GDM1 (cell line): ENCODE measurements at places on chromosomes 13 and 19.

DNA sequence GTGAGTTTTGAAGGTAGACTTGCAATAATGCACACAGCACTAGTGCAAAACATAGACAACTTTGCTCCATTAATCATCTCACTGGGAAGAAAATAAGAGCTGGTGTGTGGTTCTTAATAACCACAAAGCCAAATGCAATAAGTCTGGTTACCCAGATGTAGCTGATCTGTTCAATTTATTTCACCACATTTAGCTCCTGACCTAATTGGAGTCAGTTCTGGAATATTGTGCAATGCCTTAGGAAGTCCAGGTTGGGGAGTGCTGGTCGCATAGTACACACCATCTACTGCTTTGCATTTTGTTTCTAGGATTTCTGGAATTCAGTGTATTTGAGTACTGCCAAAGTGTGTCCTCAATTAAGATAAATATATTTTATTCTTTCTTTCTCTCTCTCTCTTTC, 483.3 kb upstream of the SPRY2 start:
- no peak for DNase-seq

- no peak for DNase-seq
Observed at GRCh38 chr19:41416194-41416674, 10.9 kb downstream of the B3GNT8 start.

- no peak for DNase-seq
Observed at GRCh38 chr13:38648912-38649311, 38.0 kb upstream of the FREM2 start.

DNA sequence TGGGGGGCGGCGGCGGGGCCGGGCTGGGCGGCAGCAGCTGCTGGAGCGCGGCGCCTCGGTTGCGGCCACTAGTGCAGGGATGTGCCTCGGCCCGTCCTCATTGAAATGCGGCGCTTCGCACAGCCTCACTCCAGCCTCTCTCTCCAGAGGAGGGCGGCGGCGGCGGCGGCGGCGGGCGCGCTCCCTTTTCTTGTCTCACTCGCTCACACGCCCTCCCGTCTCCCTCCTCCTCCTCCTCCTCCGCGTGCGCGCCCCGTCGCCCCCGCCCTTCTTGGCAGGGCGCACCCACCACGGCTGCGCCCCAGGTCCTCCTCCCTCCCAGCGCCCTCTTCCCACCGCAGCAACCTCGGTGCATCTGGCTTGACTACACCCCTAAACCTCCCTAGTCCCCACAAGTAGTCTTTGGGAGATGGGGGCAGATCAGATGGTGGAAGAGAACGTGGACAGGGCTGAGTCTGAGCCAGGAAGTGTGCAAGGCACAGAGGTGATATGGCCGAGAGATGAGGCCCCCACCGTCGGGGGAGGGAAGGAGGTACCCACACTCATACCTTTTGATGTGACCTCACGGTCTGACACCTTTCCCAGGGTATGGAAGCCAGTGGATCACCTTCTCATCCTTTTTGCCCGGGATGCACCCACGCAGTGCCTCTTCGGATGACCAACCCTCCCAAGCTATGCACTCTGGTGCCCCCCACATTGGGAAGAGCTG, at the start of gene DCLK1:
Gene DCLK1, minus strand, starts transcription at position 161 of the 709 bp plus-strand sequence.
- no peak for DNase-seq

DNA sequence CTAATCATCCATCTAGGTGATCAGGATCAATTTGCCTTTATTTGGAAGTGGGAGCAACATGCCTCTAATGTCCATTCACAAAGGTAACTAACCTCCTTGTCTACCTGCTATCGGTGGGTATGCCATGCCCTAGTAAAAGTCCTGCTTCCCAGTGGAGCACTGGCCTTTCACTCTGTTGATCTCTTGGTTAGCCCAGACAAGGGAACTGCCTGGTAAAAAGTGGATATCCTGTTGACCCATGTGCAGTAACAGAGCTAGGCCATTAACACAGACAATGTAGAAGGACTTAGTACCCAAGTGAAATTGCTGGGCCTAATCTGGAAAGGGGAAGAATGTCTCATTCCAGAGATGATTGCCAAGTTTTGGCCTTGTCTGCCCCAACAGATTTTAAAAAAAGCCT, 171.5 kb upstream of the CSNK1A1L start:
- DNase-seq: no peak

DNA sequence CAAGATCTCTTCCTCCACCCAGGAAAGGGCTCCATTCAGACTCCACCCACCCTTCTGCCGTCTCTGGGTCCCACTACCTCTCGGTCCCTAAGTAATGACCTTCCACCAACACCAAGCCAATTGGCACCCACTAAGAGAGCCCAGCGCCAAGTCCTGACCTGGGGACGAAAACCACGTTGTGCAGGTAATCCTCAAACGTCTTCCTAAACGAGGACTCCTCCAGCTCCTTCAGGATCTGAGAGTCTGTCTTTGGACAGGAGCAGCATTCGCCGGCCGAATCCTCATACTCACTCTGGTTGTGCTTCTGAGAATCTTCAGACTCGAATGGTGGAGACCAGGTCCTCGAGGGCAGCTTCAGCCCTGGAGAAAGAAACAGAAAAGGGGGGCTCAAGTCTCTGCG, 83.1 kb downstream of the ZNF557 start:
- DNase-seq: no peak

DNA sequence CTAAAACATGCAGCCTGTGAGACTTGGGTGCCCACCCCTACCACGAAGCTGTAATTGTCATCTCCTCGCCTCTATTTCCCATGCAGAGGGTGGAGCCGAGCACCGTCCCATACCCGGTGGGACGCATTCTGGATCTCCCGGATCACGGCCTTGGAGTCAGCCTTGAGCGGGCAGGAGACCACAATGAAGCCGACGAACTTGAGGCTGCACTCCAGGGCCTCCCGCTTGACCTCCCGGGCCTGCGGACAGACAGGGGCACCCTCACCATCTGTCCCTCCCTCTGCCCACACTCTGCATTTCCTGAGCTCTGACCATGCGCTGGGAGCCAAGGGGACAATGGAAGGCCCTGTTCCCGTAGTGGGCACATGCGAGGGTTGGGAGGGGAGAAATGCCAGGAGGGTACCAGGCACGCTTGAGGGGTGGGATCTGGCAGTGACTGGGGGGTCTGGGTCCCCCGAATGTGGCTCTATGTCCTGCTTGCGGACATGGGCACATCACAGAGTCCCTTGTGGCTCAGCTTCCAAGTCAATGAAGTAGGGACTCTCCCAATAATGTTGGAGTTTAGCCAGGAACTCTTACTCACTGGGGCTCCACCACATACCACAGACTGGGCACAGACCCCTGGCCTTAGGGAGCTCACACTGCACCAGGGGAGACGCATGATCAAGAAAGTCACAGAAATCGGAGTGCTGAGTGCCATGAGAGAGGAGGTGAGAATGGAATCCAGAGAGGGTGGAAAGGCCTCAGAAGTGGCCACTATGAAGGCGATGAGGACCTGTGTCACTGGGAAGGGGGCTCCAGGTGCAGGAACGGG, 9.2 kb upstream of the GMIP start:
- no peak for DNase-seq

GRCh38 chr13:27043013-27043412, 128.6 kb downstream of the USP12 start:
- peak; percentile 79 for DNase-seq

DNA sequence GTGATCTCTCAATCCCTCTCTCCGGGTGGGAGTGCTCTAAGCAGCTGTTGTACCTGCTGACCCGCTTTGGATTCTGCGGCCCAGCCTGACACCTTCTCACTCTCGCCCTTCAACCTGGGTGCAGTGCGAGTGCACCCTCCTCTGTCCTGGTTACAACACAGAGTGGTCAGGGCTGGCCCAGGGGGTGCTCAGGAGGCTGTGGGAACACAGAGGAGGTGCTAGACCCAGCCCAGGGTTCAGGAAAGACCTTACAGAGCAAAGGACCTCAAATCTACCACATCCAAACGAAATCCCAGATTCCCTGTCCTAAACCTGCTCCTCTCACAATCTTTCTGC, 23.7 kb downstream of the ZNF175 start:
- DNase-seq: no peak

DNA sequence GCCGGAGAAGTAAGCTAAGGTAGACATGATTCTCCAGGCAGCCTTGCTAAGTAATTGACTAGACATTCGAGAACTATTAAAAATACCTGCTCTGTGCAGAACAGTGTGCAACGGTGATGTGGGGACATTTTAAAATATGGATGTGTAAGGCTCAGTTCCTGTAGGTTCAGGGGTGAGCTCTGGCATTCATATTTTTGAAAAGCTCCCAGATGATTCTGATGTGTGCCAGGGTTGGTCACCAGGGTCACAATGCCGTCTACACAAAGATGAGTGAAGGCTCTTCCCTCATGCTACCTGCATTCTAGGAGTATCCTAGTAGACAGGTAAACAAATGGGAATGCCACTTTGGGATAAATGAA, 702 bp upstream of the EPSTI1 start:
- no peak for DNase-seq

GRCh38 chr13:94318418-94318817, 161.1 kb downstream of the DCT start:
- no peak for DNase-seq

GRCh38 chr19:33275933-33276619, 26.3 kb downstream of the CEBPA start:
- DNase-seq: no peak

DNA sequence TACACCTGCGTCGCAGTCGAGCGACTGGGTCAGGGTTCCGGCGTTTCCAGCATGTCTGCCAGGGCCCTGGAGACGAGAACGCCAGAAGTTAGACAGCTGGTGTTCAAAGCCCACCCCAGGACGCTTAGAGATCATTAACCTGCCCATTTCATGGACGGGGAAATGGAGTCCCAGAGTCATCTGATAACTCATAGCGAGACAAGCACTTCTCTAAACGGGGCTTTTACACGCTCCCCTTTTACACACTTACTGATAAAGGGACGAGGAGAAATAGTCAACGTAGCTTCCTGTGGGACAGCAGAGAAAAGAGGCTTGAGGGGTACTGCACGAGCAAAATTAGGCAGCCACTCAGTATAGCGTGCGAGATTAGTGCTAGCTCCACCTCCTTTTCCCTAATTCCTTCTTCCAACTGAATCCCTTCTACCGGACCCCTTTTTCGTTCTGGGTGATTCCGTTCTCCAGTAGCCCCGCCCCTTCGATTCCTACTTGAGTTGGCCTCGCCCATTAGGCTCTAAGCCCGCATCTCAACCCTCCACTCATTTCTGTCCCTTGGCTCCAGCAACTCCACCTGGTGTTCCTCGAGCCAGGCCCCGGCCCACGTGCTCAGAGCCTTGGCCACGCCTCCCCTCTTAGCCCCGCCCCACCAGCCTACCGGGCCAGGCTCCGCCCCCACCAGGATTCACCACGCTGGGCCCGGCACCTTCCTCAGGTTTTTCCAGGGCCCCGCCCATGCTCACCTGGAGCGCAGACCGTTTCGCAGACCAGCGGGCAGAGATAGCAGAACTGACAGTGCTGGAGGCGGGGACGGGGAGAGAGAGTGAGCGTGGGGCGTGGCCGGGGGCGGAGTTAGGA, 3.7 kb downstream of the HRC start:
- peak; percentile 24 for DNase-seq

GRCh38 chr13:49649963-49650312, 21.6 kb downstream of the ARL11 start:
- no peak for DNase-seq
